ENCODE measurements at places on chromosomes 2 and 18. TPM values are rescaled to one million over a fixed set of nuclear protein-coding genes. Genes with fewer than 3 reads are reported as not detected.
A peak's percentile ranks its signal among the peaks of the same experiment; 100 is the strongest.

- no peak overlapping the region for H3K27ac ChIP-seq
- peaks cover 1% of the 10 kb centered on the region for H3K4me1 ChIP-seq
- no peaks in the 10 kb centered on the region for H3K36me3 ChIP-seq
- H3K4me3 ChIP-seq: no peak overlapping the region
Measured at GRCh38 chr2:237194081-237194480, 108.4 kb downstream of the COPS8 start.

DNA sequence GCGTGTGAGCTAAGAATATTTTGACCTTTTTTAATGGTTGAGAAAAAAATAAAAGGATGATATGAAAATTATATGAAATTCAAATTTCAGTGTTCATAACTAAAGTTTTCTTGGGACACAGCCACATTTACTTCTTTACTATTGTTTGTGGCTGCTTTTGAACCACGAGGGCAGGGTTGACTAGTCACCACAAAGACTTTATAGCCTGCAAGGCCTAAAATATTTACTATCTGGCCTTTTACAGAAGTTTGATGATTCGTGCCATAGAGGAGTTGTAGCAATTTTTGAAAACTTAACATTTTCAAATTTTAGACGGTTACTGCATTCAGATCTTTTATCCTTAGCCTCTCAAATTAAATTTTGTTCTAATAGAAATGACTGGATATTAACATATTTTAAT lies 69.9 kb downstream of the LIMS1 start:
- H3K27ac ChIP-seq: no peak overlapping the region
- no peaks in the 10 kb centered on the region for H3K27me3 ChIP-seq
- peaks cover 25% of the 10 kb centered on the region for H3K4me1 ChIP-seq
- no peaks in the 10 kb centered on the region for H3K36me3 ChIP-seq
- no peak for DNase-seq
- no peak overlapping the region for H3K4me3 ChIP-seq

DNA sequence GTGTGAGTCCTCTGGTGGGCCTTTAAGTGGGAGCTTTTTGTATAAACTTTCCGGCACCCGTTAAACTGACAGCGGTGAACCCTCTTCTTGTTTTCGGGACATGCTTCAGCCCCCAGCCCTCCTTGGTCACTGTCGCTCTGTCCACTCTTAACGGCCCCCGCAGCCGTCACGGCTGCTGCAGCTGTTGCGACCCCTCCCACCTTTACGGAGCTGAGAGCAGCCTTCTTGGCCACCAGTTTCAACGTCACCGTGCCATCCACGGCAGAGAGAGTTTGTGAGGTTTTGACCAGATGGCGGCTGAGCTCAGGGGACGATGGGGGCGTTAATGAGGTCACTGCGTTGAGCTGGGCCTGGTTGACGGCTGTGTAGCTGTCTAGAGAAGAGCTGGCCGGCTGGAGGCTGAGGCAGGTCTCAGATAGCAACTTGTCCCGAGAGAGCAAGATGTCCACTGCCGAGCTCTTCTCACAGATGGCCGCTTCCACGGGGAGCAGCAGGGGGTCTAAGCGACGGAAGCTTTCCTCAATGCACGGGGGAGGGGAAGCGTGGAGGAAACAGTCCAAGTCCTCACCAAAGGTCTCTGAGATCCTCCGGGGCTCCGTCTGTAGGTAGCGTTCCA lies 41.9 kb downstream of the KLF7 start:
- H3K4me3 ChIP-seq: no peak overlapping the region
- no peak for DNase-seq
- H3K27ac ChIP-seq: no peak overlapping the region
- H3K4me1 ChIP-seq: peaks cover 10% of the 10 kb centered on the region
- no peaks in the 10 kb centered on the region for H3K27me3 ChIP-seq

DNA sequence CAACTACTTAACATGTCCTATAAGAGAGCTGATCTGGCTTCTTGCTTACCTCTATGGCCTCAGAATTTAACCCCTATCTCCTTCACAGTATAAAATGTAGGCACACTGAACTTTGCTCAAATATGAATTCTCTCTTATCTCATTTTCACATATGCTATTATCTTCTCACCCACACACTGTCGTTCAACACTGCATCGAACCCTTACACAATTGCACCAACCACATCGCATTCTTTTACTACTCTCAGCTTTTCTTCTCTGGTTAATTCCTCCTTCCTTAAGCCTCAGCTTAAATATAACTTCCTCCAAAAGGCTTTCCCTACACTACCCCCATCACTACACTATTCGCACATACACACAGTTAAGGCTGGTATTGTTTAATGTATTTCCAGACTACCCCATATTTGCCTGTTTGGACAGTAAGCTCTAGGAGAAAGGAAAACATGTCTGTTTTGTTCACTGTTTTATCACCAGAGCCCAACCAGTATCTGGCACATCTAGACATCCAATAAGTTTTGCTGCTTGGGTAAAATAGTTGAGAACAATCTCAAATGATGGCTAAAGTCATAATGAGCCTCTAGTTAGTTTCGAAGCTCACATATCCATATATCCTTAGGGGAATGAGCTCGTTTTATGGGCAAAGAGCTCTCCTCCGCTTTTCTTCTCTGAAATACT lies 47.7 kb downstream of the HIBCH start:
- H3K4me1 ChIP-seq: no peaks in the 10 kb centered on the region
- no peak overlapping the region for H3K27ac ChIP-seq
- no peak overlapping the region for H3K4me3 ChIP-seq
- no peaks in the 10 kb centered on the region for H3K36me3 ChIP-seq
- no peaks in the 10 kb centered on the region for H3K27me3 ChIP-seq
- DNase-seq: no peak

GRCh38 chr2:201882353-201883090 lies 76.2 kb downstream of the CDK15 start:
- H3K27me3 ChIP-seq: no peaks in the 10 kb centered on the region
- no peaks in the 10 kb centered on the region for H3K36me3 ChIP-seq
- no peak overlapping the region for H3K4me3 ChIP-seq
- peak overlapping the region; percentile 92 for H3K27ac ChIP-seq
- no peak for DNase-seq

DNA sequence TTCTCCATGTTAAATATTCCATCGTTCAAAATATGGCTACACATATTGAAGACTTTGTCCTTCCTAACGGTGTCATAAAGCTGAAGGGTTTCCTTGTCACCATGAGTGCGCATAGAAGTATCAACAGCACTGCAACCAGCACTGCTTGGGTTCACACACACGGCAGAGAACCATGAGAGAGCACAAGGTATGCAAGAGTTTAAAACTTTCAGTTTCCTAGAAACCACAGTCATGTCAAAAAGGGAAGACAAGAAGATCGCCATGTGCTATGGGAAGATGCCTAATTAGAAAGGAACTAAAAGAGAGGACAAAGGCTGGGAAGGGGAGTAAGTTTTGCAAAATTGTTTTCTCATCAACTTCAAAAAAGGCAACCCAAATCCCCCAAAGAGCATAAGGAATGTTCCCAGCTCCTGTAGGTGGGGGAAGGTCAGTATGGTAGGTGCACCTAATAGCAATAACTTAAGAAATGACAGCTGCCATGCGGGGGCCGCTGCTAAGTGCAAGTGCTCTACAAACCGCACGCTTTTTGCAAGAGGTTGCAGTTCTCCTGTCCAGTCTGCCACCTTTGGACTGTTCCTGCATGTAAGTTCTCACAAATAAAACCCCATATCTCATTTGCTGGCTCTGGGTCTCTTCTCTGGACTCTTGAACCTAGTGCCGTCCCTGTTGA lies 136.8 kb downstream of the TMEM163 start:
- no peak for DNase-seq
- no peaks in the 10 kb centered on the region for H3K27me3 ChIP-seq
- H3K4me1 ChIP-seq: no peaks in the 10 kb centered on the region
- H3K36me3 ChIP-seq: no peaks in the 10 kb centered on the region

GRCh38 chr2:110837446-110838409 lies 105.4 kb downstream of the ACOXL start:
- no peaks in the 10 kb centered on the region for H3K36me3 ChIP-seq
- H3K4me1 ChIP-seq: no peaks in the 10 kb centered on the region
- DNase-seq: no peak
- no peak overlapping the region for H3K27ac ChIP-seq
- H3K27me3 ChIP-seq: peaks cover 2% of the 10 kb centered on the region
- H3K4me3 ChIP-seq: no peak overlapping the region

DNA sequence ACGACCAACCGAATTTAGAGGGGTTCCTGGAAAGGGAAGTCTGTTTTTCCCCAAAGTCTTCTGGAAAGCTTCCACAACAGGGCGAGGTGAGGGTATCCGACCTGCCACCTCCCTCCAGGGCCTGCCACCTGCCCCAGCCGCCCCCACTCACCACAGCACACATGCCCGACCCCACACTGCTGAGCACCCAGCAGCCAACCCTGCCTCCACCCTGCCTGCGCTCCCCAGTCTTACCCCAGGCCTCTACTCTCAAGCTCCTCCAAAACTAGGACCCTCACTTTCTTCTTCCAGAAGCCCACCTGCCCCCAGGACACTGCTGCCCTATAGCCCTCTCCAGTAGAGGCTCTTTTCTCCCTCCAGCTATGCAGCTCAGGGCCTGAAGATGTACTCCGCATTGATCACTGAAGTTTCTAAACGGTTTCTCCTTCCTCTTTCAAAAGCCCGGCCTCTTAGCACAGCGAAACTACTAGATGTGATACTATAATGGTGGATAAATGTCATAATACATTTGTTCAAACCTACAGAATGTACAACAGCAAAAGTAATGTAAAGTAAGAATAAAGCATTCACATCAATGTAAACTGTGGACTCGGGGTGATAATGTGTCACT lies 128.8 kb upstream of the SLC1A4 start:
- H3K27ac ChIP-seq: peak overlapping the region; percentile 93
- H3K36me3 ChIP-seq: no peaks in the 10 kb centered on the region
- peak; percentile 57 for DNase-seq
- no peaks in the 10 kb centered on the region for H3K27me3 ChIP-seq

DNA sequence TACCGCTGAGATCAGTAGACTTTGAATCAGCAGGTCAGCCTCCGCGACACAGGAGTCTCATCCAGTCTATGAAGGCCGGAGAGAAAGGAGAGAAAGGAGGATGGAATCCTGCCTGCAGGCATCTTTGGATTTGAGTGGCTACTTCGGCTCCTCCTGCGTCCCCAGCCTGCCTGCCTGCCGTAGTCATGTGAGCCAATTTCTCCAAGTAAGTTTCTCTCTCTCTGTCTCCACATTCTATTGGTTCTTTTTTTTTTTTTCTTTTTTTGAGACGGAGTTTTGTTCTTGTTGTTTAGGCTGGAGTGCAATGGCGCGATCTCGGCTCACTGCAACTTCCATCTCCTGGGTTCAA lies 16.7 kb downstream of the PDCD1 start:
- no peaks in the 10 kb centered on the region for H3K36me3 ChIP-seq
- H3K27ac ChIP-seq: no peak overlapping the region
- no peak overlapping the region for H3K4me3 ChIP-seq
- no peaks in the 10 kb centered on the region for H3K27me3 ChIP-seq

Gene NOL4
- total RNA-seq: not detected

DNA sequence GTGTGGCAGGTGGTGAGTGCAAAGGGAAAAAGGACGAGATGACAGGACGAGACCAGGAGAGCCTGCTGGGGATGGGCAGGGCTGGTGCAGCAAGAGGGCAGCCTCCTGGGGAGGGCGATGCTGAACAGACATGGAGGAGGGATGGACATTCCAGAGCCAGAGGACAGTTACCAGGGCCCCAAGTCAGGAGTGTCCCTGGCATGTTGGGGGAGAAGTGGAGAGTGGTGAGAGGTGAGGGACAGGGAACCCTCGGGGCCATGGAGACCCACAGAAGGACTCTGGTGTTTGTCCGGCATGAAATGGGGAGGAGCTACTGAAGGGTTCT lies 19.0 kb downstream of the MTERF4 start:
- H3K4me3 ChIP-seq: no peak overlapping the region
- H3K27ac ChIP-seq: no peak overlapping the region
- no peak for DNase-seq
- H3K27me3 ChIP-seq: no peaks in the 10 kb centered on the region

DNA sequence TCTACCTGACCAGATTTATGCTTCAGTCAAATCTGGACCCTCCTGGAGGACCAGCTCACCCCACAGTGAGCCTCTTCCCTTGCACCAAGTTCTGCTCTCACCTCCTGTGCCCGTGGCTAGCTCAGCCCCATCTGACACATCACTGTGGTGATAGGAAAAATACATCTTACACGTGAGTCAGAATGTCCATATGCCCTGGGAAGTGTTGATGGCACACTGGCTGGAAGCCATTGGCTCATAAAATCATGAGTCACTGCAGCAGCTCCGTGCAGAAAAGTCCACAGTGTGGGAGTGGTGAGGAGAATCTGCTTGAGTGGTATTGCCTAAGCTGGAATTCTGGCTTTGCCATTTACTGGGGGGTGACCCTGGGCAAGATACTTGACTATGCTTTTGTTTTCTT lies 42.6 kb upstream of the RAPGEF4 start:
- no peaks in the 10 kb centered on the region for H3K27me3 ChIP-seq
- no peaks in the 10 kb centered on the region for H3K36me3 ChIP-seq
- H3K27ac ChIP-seq: no peak overlapping the region
- H3K4me3 ChIP-seq: no peak overlapping the region
- DNase-seq: peak; percentile 29
- H3K4me1 ChIP-seq: no peaks in the 10 kb centered on the region

Gene LINC00305
- total RNA-seq: not detected

DNA sequence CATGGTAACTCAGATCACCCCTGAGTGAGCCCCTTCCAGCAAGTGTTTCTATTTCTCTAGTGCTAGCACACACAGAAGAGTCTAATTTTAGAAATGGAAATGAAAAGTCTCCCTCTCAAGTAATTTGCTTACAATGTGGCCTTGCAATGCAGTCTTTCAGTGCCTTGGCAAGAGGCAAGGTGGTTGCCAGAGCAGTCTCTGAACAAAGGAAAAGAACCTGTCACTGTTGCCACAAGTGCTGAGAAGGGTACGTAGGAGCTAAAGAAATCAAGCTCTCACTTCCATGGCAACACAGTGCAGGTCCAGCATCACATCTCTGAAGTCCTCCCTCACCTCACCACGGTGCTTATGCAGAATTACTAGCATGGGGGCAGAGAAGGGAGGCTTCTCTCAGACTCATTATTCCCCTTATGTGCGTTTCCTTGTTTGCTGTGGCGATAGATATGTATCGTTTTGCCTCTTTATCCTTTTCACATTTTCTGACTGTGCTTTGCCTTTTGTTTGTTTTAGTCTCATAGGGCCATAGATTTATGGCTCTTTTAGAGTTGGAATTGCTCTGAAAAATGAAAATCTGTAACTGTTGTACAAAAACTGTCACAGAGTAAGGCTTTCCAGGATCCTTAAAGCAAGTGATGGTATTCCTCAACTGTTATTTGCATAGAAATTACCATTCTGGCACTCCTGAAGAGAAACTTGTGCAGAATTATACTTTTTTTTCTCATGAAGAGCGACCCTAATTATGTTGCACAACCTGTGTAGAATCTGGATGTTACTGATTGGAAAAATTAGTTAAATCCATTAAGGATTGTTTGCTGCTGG lies 164.8 kb downstream of the CCDC85A start:
- H3K4me1 ChIP-seq: no peaks in the 10 kb centered on the region
- H3K36me3 ChIP-seq: no peaks in the 10 kb centered on the region
- no peak overlapping the region for H3K4me3 ChIP-seq
- no peak overlapping the region for H3K27ac ChIP-seq
- no peak for DNase-seq

- H3K4me1 ChIP-seq: peaks cover 10% of the 10 kb centered on the region
- H3K27me3 ChIP-seq: no peaks in the 10 kb centered on the region
- DNase-seq: peak; percentile 35
- H3K27ac ChIP-seq: no peak overlapping the region
Measured at GRCh38 chr2:169961911-169962310, 134.7 kb downstream of the UBR3 start.

GRCh38 chr2:28643911-28644334 lies 107.7 kb upstream of the PPP1CB start:
- peaks cover 4% of the 10 kb centered on the region for H3K4me1 ChIP-seq
- no peaks in the 10 kb centered on the region for H3K36me3 ChIP-seq
- no peaks in the 10 kb centered on the region for H3K27me3 ChIP-seq
- no peak overlapping the region for H3K4me3 ChIP-seq

Measured in psoas muscle (tissue), 8 donors.